ENCODE measurements at places on chromosomes 6 and 20.

DNA sequence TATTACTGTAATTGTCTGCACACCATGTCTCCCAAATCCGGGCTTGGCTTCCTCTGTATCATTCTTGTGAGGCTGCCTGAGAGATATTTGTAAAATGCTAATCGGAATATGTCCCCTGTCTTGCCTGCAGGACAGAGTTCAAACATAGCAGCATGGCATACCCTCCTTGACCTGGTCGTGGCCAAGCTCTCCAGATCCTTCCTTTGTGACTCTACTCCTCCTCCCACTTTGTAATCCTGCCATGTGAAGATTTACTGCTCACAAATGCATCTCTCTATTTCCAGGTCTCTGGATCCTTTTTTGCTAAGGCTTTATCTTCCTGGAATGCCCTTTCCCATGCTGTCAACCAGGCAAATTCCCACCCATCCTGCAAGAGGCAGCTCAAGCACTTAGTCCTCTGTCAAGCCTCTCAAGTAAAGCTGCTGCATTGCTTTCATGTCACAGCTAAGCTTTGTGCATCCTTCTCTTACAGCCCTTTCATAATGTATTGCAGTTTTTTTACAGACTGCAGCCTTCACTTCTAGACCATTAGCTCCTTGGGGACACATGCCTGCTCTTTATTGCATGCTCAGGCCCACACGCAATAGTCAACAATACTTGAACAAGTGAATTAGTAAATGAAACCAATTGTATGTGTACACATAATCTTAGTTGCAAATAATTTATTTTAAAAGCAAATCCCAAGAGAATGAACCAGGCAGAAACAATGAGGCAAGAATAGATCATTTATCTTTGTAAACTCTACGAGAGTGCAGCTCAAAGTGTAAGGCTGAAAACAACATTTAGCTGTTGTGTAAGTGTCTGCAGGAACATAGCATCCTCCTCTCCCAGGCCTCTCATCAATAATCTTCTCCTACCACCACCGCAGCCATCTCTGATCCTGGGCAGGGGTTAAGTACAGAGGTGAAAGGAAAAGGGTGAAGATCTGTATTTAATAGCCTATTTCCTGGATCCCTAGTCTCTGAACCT, 45.8 kb downstream of the HIVEP2 start:
- no peak for DNase-seq

- no peak for DNase-seq
These were observed 303 bp downstream of the ILRUN start for GRCh38 chr6:34696189-34696738.

DNA sequence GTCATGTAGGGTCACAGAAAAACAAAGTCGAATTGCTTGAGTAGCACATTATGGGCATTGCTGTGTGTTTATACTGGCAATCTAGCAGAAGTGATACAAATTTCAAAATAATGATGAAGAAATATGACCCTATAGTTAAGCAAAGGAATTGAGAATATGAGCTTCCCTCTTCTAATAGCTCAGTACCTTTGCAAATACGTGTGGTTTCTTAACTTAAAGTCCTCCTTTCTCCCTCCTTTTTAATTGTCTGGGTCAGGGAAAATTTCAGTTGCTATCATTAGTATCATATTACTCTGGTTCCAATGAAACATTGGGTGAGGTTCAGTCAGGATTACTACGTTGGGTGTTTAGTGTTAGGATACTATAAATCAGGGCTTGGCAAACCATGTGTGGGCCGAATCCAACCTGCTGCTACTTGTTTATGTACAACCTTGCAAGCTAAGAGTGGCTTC, 166.8 kb upstream of the CARMIL1 start:
- no peak for DNase-seq

- DNase-seq, result no peak
These were observed 39.2 kb downstream of the MMUT start for GRCh38 chr6:49423817-49424216.

GRCh38 chr6:82954356-82954755, 111.3 kb downstream of the UBE3D start:
- no peak for DNase-seq

- DNase-seq, result no peak
These were observed 97.2 kb downstream of the SYNDIG1 start for GRCh38 chr20:24566656-24567055.

DNA sequence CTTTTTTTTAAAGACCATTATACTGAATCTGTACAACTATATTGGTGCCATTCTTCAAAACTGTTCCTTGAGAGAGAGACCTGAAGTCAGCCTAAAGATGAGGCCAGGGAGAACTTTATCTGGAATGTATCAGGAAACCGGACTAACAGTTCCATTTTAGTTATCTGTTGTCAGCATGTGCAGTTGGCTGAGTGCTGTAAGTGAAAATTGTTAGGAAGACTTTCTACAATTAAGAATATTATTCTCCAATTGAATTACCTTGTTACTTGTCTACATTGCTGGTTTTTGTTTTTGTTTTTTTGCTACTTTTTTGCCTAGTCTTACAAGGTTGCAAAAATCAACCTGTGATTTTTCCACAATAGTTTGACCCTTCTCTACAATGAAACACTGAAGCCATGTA, 7.5 kb downstream of the CEP57L1 start:
- no peak for DNase-seq

GRCh38 chr20:59403261-59403961, 103.0 kb downstream of the EDN3 start:
- DNase-seq, result peak; percentile 59

GRCh38 chr6:9537381-9537780, 877.5 kb downstream of the TFAP2A start:
- no peak for DNase-seq

DNA sequence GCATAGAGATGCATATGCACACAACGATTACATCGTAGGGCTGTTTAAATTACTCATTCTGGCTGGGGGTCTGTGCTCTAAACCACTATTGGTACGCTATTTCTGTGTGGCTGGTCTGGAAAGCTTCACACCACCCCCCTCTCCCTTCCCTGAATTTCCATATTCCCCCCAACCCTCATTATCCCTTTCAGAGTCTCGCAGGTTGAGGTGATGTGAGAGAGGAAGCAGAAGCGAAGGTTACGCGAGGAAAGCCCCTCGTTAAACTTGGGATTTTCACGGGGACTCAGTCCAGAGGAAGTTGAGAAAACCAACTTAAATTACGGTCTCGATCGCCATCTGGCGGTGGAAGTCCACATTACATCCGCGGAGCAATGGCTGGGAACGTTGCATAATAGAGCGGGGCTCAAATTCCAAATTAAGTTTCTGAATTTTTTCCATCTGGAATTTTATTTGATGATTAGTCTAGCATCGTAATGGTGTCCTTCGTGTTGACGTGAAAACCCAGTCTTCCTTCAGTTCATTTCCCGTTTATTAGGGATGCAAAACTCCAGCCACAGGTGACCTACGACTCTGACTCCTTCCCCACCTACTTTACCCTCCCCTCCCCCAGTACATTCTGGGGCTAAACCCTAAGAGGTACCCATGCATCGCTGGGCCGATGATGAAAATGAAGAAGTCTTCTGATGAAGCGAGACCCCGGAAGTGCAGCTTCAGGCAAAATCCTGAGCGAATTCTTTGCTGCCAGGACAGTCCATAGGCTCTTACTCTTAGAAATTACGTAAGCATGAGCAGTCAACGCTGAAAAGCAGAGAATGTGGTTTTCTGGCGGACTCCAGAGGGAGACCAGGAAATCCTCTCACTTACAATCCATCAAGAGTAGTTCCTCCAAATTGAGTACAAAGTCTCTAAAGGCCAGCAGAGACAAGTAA, 19.7 kb downstream of the HLA-DOB start:
- DNase-seq, result peak; percentile 85

DNA sequence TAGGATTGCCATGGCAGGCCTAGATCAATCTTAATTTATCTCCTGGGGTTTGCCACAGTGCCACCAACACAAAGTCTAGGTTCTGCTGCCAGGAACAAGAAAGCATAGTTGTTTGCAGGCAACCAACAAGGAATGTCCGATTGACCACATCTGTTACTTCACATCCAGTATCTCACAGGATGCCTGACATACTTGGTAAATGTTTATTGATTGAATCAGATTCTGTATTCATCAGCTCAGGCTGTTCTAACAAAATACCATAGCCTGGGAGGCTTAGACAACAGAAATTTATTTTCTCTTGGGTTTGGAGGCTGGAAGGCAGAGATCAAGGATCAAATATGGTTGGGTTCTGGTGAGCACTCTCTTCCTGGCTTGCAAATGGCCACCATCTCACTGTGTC, 26.3 kb upstream of the MC3R start:
- no peak for DNase-seq

GRCh38 chr20:62984666-62985443, 21.9 kb downstream of the BHLHE23 start:
- no peak for DNase-seq

DNA sequence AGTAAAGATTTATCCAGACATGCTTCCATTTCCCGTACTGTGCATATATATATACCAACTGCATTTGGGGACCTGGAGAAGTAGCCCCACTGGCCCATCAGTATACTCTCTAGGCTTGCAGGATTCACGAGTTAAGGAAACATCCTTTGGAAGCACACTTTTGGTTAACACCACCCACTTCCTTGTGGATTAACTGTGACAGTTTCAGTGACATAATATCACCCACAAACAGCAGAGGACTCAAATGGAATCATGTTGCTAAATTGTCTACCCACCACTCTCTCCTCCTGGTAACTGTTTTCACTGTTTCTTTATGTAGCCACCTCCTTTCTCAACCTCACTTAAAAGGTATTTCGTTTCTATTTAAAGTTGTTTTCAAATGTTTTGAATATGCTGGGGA, 55.0 kb downstream of the PROKR2 start:
- no peak for DNase-seq

GRCh38 chr6:164114051-164114450, 699.5 kb downstream of the QKI start:
- no peak for DNase-seq

DNA sequence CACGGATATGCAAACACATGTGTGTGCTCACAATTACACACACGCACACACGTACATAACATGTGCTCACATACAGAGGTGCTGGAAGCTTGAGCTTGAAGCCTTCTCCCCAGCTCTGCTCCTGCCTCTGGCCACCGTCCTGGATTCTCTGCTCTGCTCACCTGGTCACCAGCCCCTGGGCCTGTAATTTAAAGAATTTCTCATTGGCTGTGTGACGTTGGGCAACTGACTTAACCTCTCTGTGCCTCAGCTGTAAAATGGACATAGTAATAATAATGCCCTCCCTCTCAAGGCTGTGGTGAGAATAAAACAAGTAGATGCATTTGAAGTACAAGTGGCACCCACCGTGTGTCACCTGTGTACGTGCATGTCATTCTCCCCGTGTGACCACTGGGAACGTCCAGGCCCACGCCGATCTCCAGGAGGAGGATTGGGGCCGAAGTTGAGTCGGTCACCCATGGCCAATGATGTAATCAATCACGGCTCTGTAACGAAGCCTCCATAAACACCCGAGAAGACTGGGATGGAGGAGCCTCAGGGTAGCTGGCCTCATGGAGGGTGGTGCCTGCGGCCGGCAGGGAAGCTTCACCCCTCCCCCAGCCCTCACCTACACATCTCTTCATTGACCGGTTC, 160.9 kb upstream of the AFDN start:
- no peak for DNase-seq

GRCh38 chr6:67952121-67952520, 683.0 kb upstream of the ADGRB3 start:
- no peak for DNase-seq

DNA sequence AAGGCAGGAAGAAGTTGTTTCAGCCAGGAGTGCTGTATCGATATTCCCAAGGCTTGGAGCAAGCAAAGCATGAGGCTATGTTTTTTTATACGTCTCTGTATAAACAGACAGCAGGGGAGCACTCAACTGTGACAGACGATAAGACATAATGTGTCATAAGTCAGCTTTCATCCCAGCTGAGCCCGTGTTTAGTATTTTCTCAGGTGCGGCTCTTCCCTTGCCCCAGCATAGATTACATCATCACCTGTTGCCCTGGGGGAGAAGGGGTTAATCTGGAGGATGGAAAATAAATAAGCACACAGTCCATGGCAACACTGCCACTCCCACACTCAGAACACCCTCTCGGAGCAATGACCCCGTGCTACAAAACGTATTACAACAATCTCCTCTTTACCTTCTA, 22.1 kb upstream of the KCNK5 start:
- DNase-seq, result no peak

- DNase-seq, result no peak
These were observed 290.5 kb downstream of the BTBD9 start for GRCh38 chr6:38349221-38349620.

DNA sequence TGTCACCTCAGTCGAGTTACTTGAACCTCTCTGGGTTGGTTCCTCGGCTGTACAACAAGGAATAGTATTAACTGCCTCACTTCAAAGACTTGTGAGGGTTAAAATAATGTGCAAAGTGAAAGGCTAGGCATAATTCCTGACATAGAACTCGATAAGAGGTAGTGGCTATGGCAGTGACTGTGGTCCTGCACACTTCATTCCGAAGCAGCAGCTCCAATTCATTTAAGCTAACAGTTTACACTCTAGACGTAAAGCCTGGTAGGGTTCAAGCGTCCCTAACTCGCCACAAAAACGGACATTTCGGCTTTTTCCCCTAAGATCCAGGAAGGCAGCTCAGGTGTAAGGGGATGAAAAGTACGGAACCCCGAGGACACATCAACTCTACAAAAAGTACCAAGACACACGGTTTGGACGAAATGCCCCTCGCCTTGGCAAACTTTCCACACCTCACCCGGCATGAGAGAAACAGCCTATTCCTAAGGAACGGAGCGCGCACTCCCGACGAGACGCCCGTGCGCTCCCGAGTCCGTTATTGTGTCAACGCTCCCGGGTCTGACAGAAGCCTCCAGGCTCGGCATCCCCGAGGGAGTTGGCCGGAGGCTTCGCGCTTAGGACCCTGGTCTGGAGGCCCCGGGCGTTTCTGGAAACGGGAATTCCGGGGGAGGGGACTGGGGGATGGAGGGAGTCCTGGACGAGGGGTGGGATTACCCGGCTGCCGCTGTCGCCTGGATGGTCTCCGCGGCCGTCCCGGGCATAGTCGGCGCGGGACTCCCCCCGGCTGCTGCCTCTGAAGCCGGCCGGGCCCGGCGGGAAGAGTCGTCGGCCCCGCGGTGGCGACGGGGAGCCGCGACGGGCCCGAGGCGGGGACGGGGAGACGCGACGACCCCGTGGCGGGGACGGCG, 937 bp downstream of the ZNF318 start:
- DNase-seq, result peak; percentile 41

- no peak for DNase-seq
These were observed 82.0 kb upstream of the EDN1 start for GRCh38 chr6:12208190-12208589.

DNA sequence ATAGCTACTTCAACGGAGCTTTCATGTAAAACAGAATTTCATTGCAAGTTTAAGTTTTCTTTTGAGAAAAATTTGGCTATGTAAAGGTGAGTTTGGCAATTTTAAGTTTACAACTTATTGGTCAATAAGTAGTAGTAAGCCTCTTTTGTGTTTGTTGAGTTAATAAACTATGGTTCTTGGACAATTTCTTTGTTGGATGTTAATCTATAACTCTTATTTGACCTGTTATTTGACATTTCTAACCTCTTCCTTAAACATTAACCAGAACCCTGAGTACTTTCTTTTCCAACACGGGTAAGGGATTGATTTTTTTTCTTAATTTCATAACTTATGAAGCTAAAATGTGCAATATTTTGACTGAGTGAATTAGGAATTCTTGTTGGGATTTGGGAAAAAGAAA, 354.4 kb downstream of the PRKN start:
- DNase-seq, result no peak

GRCh38 chr6:49519660-49520059, 19.9 kb downstream of the GLYATL3 start:
- no peak for DNase-seq
